IPS DF 19.7 (cell line): ENCODE measurements at places on chromosomes 2 and 18.
A peak's percentile ranks its signal among the peaks of the same experiment; 100 is the strongest.

GRCh38 chr2:27381577-27382181, 1.1 kb upstream of the ZNF513 start:
- DNase-seq, result no peak

GRCh38 chr2:147141930-147142329, 702.9 kb upstream of the ACVR2A start:
- no peak for DNase-seq

DNA sequence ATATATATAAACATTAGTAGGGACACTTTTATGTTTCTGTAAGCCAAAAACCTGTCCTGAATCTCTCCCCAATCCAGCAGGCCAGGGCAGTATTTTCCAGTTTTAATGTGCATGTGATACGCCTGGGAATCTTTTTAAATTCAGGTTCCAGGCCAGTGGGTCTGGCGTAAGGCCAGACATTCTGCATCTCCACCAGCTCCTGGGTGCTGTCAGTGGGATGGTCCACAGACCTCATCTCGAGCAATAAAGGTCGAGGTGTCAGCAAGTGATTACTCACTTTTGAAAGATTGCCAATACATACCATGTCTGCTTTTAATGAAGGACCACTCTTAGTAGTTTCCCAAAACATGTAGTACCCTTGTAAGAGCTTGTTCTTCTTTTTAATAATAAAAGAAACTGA, 189.9 kb upstream of the SH3BP4 start:
- DNase-seq, result no peak

DNA sequence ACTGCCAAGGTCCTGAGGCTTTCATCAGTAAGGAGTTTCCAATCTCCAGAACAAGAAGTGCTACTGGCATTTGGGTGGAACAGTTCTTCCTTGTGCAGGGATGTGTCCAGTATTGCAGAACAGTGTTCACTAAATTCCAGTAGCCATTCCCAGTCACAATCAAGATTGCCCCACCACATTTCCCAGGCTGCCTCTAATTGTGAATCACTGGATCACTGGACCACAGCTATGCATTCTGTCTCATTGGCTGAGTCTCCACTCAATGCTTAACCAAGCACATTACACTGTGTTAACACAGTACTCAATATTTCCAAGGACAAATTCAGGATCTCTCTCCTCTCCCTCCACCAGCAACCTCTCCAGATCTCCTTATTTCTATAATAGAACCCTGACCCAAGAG, 160.2 kb upstream of the CCDC150 start:
- DNase-seq, result no peak

DNA sequence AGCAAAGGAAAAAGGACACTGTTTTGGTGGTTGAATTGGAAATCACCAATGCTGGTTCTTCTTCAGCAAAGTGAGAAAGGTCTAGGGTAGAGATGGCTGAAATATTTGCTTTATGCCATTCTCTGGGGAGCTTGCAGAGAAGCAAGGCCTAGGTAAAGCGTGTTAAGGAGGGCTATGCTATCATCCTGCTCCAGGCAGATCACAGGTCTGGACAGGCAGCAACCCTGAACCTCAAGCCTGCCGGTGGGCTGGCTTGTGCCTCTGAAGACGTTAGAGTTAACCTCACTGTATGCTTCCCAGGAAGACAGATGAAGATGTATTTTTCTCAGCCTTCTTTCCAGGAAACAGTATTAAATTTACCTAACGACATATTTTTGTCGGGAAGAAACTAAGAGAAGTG, 138.5 kb upstream of the LYPD6 start:
- no peak for DNase-seq

DNA sequence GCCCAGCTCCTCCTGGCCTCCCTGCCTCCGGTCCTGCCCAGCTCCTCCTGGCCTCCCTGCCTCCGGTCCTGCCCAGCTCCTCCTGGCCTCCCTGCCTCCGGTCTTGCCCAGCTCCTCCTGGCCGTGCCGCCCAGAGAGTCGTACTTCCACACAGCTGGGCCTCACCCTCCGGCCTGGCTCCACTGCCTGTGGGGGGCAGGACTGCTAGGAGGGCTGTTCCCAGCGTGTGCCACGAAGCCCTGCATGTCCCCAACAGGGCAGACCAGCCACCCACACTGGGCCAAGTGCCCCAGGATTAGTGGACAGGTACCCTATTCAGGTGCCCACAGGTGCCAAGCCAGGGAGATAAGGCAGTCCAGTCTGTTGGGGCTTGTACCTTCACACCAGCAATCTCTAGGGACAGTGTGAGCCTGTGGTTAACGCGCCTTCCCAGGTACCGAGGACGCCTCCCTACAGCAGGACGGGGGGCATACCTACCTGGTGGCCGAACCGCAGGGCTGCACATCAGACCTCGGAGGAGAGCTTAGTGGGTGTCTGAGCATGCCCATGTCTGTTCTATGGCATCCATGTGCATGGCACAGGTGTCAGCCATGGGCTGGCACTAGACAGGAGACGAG, 5.3 kb downstream of the GPC1 start:
- no peak for DNase-seq

DNA sequence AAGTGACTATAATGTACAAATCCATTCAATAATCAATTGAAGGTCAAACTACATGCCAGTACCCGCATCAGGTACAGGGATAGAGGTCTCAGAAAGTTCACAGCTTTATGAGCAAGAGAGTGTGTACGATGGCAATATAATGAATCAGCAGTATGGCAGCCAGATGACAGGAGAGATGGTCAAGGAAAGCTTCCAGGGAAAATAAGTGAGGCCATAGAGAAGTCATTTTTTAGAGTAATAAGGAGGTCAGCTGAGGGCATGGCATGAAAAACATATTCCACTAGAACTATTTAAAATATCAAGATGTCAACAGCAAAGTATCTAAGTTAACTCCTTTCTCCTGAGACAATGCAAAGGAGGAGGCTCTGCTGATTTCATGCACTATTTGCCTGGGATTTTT, 108.0 kb downstream of the SLC8A1 start:
- DNase-seq, result no peak

- DNase-seq, result no peak
These were observed 17.4 kb upstream of the CREB1 start for GRCh38 chr2:207512356-207512755.

- peak; percentile 25 for DNase-seq
These were observed 66.3 kb upstream of the GATA6 start for GRCh38 chr18:22102953-22103646.

GRCh38 chr2:240420206-240421104, 15.0 kb upstream of the GPC1 start:
- no peak for DNase-seq

GRCh38 chr2:141741652-141742051, 389.2 kb downstream of the LRP1B start:
- DNase-seq, result no peak

GRCh38 chr2:113187771-113188170, 14.0 kb downstream of the PSD4 start:
- no peak for DNase-seq

- DNase-seq, result no peak
These were observed 1355.1 kb upstream of the CRIM1 start for GRCh38 chr2:35000453-35000852.

DNA sequence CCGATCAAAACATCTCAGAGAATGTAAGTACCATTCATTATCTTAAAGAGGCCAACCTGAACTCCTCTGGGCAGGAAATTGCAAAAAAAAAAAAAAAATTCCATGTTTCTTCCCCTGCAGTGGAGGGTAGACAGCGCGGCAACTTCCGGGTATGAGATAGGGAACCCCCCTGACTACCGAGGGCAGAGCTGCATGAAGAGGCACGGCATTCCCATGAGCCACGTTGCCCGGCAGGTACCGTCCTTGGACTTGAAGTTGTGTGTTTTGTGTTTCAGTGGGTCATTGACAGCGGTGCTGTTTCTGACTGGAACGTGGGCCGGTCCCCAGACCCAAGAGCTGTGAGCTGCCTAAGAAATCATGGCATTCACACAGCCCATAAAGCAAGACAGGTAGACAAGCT, 7.2 kb downstream of the ACP1 start:
- DNase-seq, result no peak

GRCh38 chr2:186593523-186593922, 3.7 kb downstream of the ITGAV start:
- no peak for DNase-seq

- DNase-seq, result peak; percentile 17
These were observed 99.8 kb downstream of the AKAIN1 start for GRCh38 chr18:5097116-5097703.

DNA sequence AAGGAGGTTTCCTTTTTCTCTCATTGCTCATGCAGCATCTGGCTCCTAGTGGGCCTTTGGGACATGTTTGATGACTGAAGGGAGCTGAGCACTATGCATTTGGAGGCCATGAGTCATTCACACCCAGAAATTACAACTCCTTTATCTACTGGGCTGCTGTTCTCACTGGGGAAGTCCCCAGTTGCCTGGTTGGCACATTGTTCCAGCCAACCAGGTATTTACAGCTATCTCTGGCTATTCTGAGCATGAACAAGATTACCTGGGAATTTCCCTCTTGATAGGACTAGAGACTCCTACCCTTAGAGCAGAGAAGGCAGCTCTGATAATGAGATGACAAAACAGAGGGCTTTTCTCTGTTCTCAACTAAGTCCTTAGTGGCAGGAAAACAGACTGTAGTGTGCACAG, 206.5 kb downstream of the SETBP1 start:
- DNase-seq, result no peak

GRCh38 chr2:46434851-46435273, 44.5 kb upstream of the TMEM247 start:
- peak; percentile 12 for DNase-seq

- no peak for DNase-seq
These were observed 124.1 kb upstream of the CDH19 start for GRCh38 chr18:66727991-66728390.

GRCh38 chr2:165191096-165191728, 12.6 kb downstream of the SCN3A start:
- no peak for DNase-seq

- DNase-seq, result no peak
These were observed 13.7 kb upstream of the ST3GAL5 start for GRCh38 chr2:85902496-85902895.

- DNase-seq, result no peak
These were observed 18.0 kb upstream of the FAP start for GRCh38 chr2:162261032-162261945.

GRCh38 chr18:35345460-35345921, 1.3 kb upstream of the ZNF24 start:
- DNase-seq, result no peak

DNA sequence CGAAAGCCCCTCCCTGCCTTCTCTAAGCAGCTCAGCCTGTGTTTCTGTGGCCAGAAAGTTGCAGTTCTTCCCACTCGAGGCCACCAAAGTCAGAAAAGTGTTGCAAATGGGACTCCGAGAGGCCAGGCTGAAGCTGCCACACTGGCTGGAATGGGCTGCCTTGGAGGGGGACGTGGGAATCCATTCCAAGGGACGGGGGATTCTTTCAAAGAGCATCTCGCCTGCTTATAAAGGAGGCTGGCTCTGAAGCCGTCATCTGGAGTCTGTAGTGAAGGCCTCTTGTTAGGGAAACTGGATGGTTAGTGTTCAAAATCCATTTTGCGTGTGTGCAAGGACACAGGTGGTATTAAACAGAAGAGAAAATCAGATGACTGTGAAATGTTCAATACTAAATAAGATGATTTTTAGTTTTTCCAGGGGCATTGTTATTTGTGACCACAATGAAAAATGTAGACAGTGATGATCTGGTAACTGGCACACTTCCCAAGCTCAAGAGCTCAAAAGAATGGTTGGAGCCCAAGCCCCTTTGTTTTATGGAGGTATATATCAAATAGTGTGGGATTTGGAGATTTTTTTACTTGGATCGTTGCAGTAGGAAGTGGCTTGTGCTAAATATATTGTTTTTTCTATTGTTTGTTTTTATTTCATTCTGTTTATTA, 782 bp downstream of the FAM228B start:
- DNase-seq, result no peak

DNA sequence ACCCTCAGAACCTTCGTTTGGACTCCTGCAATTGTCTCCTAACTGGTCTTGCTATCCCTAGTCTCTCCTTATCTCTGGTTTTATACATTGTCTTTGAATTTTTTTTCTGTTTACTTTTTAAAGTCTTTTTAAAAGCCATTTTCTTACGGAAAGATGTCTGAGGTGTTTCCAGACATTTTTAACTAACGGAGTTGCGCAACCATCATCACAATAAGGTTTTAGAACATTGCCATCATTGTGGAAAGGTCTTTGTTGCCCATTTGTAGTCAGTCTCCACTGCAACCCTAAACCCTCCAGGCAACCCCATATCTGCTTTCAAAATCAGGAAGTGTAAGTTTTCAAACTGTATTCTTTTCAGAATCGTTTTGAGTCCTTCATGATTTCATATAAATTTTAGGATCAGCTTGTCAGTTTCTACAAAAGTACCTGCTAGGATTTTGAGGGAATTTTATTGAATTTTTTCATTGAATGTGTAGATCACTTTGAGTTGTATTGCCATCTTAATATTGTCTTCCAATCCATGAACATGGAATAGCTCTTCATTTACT, 46.3 kb downstream of the ANKRD12 start:
- DNase-seq, result no peak

GRCh38 chr2:44614940-44615339, 253.2 kb downstream of the CAMKMT start:
- no peak for DNase-seq

DNA sequence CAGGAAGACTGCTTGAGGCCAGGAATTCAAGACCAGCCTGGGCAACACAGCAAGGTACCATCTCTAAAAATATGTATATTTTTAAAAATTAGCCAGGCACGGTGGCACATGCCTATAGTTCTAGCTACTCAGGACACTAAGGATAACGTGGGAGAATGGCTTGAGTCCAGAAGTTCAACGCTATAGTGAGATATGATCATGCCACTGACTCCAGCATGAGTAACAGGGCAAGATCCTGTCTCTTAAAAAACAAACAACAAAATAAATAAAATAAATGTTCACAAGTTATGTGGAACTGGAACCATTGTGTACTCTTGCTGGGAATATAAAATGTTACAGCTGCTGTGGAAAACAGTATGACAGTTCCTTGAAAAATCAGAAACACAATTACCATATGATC, 47.2 kb downstream of the USP34 start:
- no peak for DNase-seq

DNA sequence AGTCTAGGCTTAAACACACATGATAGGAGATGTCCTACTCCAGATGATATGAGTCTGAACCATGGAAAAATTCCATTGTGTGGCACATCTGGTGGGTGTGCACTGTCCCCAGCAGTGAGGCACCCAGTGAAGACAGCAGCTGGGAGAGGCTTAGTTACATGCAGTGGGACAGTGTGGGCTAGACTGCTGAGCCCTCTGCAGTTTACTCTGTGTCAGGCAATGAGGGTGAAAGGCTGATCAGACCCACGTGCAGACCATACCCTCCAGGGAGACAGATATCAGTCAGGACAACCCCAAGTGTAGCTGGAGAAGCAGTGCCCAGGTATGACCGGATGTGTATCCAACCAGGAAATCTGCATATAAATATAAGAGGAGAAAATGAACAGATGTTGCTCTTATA, 13.4 kb downstream of the IL37 start:
- DNase-seq, result no peak

DNA sequence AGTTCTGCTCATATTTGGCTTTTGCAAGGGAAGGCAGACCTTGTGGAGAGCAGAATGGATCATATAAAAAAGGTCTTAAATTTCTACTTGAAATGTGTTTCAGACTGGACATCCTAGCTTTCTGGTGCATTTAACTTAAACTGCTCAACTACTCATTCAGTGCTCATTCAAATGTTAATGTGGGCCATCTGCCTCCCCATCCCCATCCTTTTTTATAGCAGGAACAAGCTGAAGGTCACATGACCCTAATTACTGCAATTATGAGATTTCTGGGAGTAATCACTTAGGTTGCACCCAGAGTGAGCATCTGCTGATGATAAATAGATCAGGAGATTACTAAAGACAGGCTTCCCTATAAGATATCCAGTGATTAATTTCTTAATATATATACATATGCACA, 96.1 kb downstream of the MAP2 start:
- no peak for DNase-seq

GRCh38 chr2:40480596-40480995, 28.7 kb upstream of the SLC8A1 start:
- no peak for DNase-seq
